ENCODE measurements at places on chromosomes 1 and 21.

GRCh38 chr1:165600793-165601192 is 30.2 kb upstream of the MGST3 start:
- no peak for DNase-seq

- DNase-seq: no peak
These were observed 310.0 kb upstream of the C1orf174 start for GRCh38 chr1:4210043-4210442.

- DNase-seq: no peak
These were observed 50.9 kb upstream of the TRABD2B start for GRCh38 chr1:48048064-48048463.

GRCh38 chr1:19416921-19417470 is 68.3 kb downstream of the CAPZB start:
- no peak for DNase-seq

- no peak for DNase-seq
These were observed 870.7 kb downstream of the LRRIQ3 start for GRCh38 chr1:73327180-73327793.

DNA sequence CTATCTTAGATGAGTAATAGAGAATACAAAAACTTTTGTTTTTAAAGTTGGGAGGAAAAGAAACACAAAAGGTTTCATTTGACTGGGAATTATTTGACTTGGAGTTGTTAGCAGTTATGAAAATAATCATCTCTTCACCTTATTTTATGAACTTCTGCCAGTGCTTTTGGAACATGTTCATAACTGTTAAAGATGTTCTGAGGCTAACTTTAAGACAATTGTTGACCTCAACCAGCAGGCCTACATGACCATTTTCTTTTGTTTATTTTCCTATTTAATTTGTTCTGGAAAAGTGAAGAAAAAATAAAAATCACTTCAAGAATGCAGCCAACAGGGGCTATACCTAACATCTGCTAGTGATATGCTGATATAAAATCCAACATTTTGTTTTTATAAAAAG is 37.4 kb downstream of the JAM2 start:
- DNase-seq: no peak

DNA sequence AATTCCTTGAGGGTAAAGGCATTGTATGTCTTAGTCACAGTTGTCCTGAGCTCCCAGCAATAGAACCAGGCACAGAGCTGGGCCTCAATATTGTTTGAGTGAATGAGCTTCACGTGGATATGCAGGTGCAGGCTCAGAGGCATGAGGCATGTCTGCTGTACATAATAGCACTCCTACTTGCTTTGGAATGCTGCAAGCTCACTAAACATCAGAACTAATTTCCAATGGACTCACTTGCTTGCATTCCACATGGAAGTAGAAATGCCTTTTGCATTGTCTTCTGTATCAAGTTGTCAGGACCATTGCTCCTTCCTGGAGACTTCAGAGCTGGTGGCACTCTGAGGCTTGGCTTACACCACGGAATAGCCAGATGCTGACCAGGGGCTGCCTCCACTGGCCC is 37.1 kb downstream of the INAVA start:
- DNase-seq: no peak

GRCh38 chr21:23968722-23969647 is 1638.3 kb downstream of the MRPL39 start:
- peak; percentile 47 for DNase-seq
